ENCODE measurements at places on chromosomes 7 and 10.

DNA sequence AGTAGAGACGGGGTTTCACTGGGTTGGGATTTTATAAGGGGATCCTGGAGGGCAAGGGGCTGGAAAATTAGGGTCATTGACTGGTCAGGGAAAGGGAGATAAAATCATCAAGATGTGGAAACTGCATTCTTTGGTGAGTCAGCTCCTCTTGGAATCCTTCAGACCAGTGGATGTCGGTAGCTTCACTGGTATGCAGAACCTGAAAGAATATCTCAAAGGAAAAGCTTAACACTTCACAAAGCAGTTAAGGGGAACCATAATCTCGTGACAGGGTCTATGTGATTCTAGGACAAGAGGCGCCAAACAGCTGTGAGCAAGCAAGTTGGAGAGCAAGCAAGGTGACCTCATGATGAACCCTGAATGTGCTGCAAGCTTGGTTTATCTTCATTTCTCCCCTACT is 634.7 kb upstream of the AUTS2 start:
- H3K27me3 ChIP-seq: no peaks in the 10 kb centered on the region
- no peaks in the 10 kb centered on the region for H3K36me3 ChIP-seq
- no peak overlapping the region for H3K4me3 ChIP-seq
- no peak overlapping the region for H3K27ac ChIP-seq
- no peaks in the 10 kb centered on the region for H3K4me1 ChIP-seq

- no peak overlapping the region for H3K27ac ChIP-seq
- H3K36me3 ChIP-seq: no peaks in the 10 kb centered on the region
- no peak for DNase-seq
- no peak overlapping the region for H3K4me3 ChIP-seq
- H3K27me3 ChIP-seq: no peaks in the 10 kb centered on the region
- peaks cover 7% of the 10 kb centered on the region for H3K4me1 ChIP-seq
These were observed 77.5 kb downstream of the ARID5B start for GRCh38 chr10:61978965-61979364.

DNA sequence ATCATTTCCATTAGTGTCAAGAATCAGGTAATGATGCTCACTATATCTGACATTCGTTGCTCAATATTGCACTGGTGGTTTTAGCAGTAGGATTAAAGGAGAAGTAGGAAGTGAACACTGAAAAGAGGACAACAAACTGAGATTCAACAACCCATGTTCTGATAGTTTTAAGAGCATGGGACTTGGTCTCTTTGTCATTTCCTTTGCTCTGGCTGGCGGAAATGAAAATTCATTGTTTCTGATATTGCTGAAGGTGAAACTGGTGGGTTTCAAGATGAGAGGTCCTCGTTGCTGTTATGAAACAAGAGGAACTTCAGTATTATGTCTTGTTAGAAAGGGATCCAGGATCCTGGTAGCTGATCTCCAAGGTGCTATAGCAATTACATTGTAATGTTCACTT is 129.0 kb downstream of the DNAH11 start:
- no peak for DNase-seq
- H3K4me1 ChIP-seq: no peaks in the 10 kb centered on the region
- no peak overlapping the region for H3K27ac ChIP-seq
- no peaks in the 10 kb centered on the region for H3K27me3 ChIP-seq
- H3K4me3 ChIP-seq: no peak overlapping the region

GRCh38 chr7:38675494-38676106 is 44.4 kb upstream of the AMPH start:
- no peak overlapping the region for H3K27ac ChIP-seq
- H3K36me3 ChIP-seq: no peaks in the 10 kb centered on the region
- no peak for DNase-seq
